ENCODE measurements at places on chromosomes 2 and 18.

DNA sequence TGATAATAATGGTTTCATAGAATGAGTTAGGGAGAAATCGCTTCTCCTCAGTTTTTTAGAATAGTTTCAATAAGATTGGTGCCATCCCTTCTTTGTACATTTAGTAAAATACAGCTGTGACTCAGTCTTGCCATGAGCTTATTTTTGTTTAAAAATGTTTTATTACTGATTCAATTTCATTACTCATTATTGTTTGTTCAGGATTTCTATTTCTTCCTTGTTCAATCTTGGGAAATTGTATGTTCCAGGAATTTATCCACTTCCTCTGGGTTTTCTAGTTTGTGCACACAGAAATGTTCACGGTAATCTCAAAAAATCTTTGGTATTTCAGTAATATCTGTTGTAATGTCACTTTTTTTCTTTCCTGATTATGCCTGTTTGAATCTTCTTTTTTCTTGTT, 371.5 kb upstream of the SETBP1 start:
- no peak for DNase-seq

GRCh38 chr2:69031466-69031865, 18.5 kb downstream of the ANTXR1 start:
- no peak for DNase-seq

GRCh38 chr2:195471163-195471562, 185.9 kb upstream of the SLC39A10 start:
- no peak for DNase-seq

- DNase-seq: no peak
Observed at GRCh38 chr2:179195141-179195540, 69.5 kb downstream of the SESTD1 start.

- DNase-seq: no peak
Observed at GRCh38 chr2:197137231-197137630, 173.3 kb downstream of the ANKRD44 start.

GRCh38 chr2:137675584-137676327, 288.5 kb upstream of the HNMT start:
- no peak for DNase-seq

Data from GM06990 (cell line).